ENCODE measurements at places on chromosomes 3 and 15. TPM values are rescaled to one million over a fixed set of nuclear protein-coding genes. Genes with fewer than 3 reads are reported as not detected.

The ADPRH gene
- polyA plus RNA-seq, result 1.3 TPM

The C2CD4B gene
- 0.29 TPM for polyA plus RNA-seq

The IL20RB gene
- polyA plus RNA-seq, result not detected

The YEATS2 gene
- polyA plus RNA-seq, result 2.2 TPM

The MB21D2 gene
- 13.3 TPM for polyA plus RNA-seq

The EPHA3 gene
- 3.9 TPM for polyA plus RNA-seq

The OXTR gene
- polyA plus RNA-seq, result 3.7 TPM

The NOX5 gene
- polyA plus RNA-seq, result not detected

The SLC12A1 gene
- polyA plus RNA-seq, result 3.5 TPM

The TP63 gene
- not detected for polyA plus RNA-seq

The FAM81A gene
- polyA plus RNA-seq, result 9.7 TPM

The C3orf85 gene
- polyA plus RNA-seq, result not detected

The SFMBT1 gene
- 1.5 TPM for polyA plus RNA-seq

The LMAN1L gene
- polyA plus RNA-seq, result not detected

The IQCH gene
- polyA plus RNA-seq, result 5.2 TPM

The CHDH gene
- 0.75 TPM for polyA plus RNA-seq

The CCK gene
- polyA plus RNA-seq, result not detected

The PDHB gene
- 253 TPM for polyA plus RNA-seq

The COL6A6 gene
- polyA plus RNA-seq, result 0.27 TPM

The CAMK2N2 gene
- 27.7 TPM for polyA plus RNA-seq

The GOLGA6L7 gene
- polyA plus RNA-seq, result not detected

The CD96 gene
- not detected for polyA plus RNA-seq

The TMC3 gene
- not detected for polyA plus RNA-seq

The WDR72 gene
- not detected for polyA plus RNA-seq

The CADM2 gene
- 94.3 TPM for polyA plus RNA-seq

The NANOGP8 gene
- polyA plus RNA-seq, result not detected

The MOBP gene
- polyA plus RNA-seq, result 2.7 TPM

The THUMPD3 gene
- polyA plus RNA-seq, result 65.2 TPM

The EFCC1 gene
- not detected for polyA plus RNA-seq

The MKRN3 gene
- polyA plus RNA-seq, result 14.7 TPM

The CNTN3 gene
- polyA plus RNA-seq, result 300 TPM

The OR5K2 gene
- not detected for polyA plus RNA-seq

The GOLGA8N gene
- polyA plus RNA-seq, result 0.59 TPM

The ZCWPW2 gene
- polyA plus RNA-seq, result 4.8 TPM

The CFAP100 gene
- not detected for polyA plus RNA-seq

The TTC23 gene
- 0.47 TPM for polyA plus RNA-seq

The ISLR2 gene
- polyA plus RNA-seq, result 0.23 TPM

The SLC24A5 gene
- polyA plus RNA-seq, result 0.47 TPM

The IL12A gene
- not detected for polyA plus RNA-seq

The DOCK3 gene
- 8.6 TPM for polyA plus RNA-seq

The NLGN1 gene
- polyA plus RNA-seq, result 14.2 TPM

The CCDC174 gene
- 28.5 TPM for polyA plus RNA-seq

The LRTM1 gene
- polyA plus RNA-seq, result not detected

The LRRK1 gene
- 1.1 TPM for polyA plus RNA-seq

The GLDN gene
- polyA plus RNA-seq, result 14.9 TPM

The CYP1A2 gene
- polyA plus RNA-seq, result not detected

The OIP5 gene
- 2.1 TPM for polyA plus RNA-seq

The REC114 gene
- not detected for polyA plus RNA-seq

The CILP gene
- polyA plus RNA-seq, result not detected

The INKA1 gene
- polyA plus RNA-seq, result not detected

The SENP8 gene
- 13.2 TPM for polyA plus RNA-seq

The OCA2 gene
- polyA plus RNA-seq, result not detected

The MESP1 gene
- polyA plus RNA-seq, result 2.1 TPM

The RBPMS2 gene
- polyA plus RNA-seq, result 0.59 TPM

The RLBP1 gene
- not detected for polyA plus RNA-seq

The ACKR2 gene
- polyA plus RNA-seq, result 0.73 TPM

All from Purkinje cell (primary cell).